H7 (cell line): ENCODE measurements at places on chromosomes 6 and 20. TPM values are rescaled to one million over a fixed set of nuclear protein-coding genes. Genes with fewer than 3 reads are reported as not detected.

GRCh38 chr6:1250489-1251197 is 61.3 kb upstream of the FOXQ1 start:
- no peak for DNase-seq

DNA sequence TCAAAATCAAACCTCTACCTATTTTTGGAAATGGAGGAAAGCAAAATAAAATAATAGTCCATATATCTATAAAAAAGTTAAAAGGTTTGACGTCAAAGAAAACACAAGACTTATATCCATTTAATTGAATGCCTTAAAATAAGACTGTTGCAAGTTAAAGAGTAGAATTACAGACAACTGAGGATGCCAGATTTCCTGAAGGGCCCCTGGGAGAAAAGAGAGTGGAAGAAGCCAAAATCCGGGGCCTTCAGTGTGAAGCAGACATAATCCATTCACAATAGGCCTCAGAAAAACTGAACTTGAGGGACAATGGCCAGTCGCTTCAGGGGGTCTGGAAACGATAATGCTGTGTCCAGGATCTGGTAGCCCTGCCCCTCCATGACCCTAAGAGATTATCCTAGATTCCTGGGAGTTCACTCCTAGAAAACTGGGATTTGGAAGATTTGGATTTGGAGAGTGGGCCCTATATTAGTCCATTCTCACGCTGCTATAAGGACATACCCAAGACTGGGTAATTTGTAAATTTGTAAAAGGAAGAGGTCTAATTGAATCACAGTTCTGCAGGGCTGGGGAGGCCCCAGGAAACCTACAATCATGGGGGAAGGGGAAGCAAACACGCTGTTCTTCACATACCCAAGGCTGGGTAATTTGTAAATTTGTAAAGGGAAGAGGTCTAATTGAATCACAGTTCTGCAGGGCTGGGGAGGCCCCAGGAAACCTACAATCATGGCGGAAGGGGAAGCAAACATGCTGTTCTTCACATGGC is 94.0 kb upstream of the SLC2A12 start:
- DNase-seq = no peak

DNA sequence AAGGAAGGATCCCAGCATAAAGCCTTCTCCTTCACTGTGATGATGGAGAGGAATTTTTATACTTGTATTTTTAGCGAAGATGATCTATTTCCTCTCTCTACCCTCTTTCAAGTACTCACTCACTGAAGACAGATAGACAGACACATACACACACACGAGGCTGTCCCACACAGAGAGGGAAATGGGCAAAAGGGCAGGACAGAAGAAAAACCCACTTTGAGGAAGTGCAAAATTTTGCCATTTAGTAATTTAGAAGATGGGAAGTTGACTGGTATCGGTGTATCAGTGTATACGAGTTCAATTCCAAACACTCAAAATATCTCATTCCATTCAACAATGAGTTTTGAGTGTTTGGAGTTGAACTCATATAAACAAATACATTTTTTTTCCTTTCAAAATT is 30.9 kb downstream of the HEBP2 start:
- DNase-seq = no peak

GRCh38 chr20:13251904-13252297 is 30.8 kb downstream of the ISM1 start:
- DNase-seq = no peak

- no peak for DNase-seq
These were observed at the start of gene GPX5 for GRCh38 chr6:28525496-28526039. TSS of gene GPX5 (plus strand) at chr6:28525881. CDS start at chr6:28526014, 133 bp downstream.

PGBD1 gene
- 6.3 and 6.8 TPM in 2 replicates for total RNA-seq
